ENCODE measurements at places on chromosomes 5 and 9. TPM values are rescaled to one million over a fixed set of nuclear protein-coding genes. Genes with fewer than 3 reads are reported as not detected.

Gene TPPP
- 0.05 TPM for total RNA-seq

Gene GDA
- not detected for total RNA-seq

Gene LOX
- not detected for total RNA-seq

Gene LHFPL2
- total RNA-seq = 0.23 TPM

Gene LCN9
- total RNA-seq = not detected

Gene ODF2
- 46.8 TPM for total RNA-seq

Gene PCDHB14
- total RNA-seq = not detected

Gene BARX1
- total RNA-seq = 0.46 TPM

Gene NUDCD2
- 34.3 TPM for total RNA-seq

Gene FAM221B
- total RNA-seq = not detected

Gene PFN3
- total RNA-seq = not detected

Gene TLX3
- not detected for total RNA-seq

Gene BTNL9
- total RNA-seq = not detected

Gene INSL4
- total RNA-seq = not detected

Gene MZB1
- total RNA-seq = 8.0 TPM

Gene SPOCK1
- not detected for total RNA-seq

Gene FBP1
- total RNA-seq = 1.1 TPM

Gene MYOZ3
- not detected for total RNA-seq

Gene SCGB3A2
- not detected for total RNA-seq

Gene LCP2
- total RNA-seq = 316 TPM

Gene SETD9
- 4.5 TPM for total RNA-seq

Gene EGR1
- total RNA-seq = 10.1 TPM

Gene COL5A1
- total RNA-seq = 0.14 TPM

Gene DMRT3
- not detected for total RNA-seq

Gene ZNF454
- total RNA-seq = not detected

Gene ORM1
- not detected for total RNA-seq

Gene C6
- total RNA-seq = not detected

Gene NINJ1
- 35.0 TPM for total RNA-seq

Gene C5orf34
- 10.6 TPM for total RNA-seq

Gene TAF11L10
- not detected for total RNA-seq

Gene EGFLAM
- total RNA-seq = not detected

Gene SNX24
- total RNA-seq = 1.4 TPM

Gene BAAT
- not detected for total RNA-seq

Gene RANBP6
- 23.1 TPM for total RNA-seq

Gene SMIM32
- total RNA-seq = not detected

Gene OLFM1
- not detected for total RNA-seq

Gene ARSI
- not detected for total RNA-seq

Gene SPATA31E1
- total RNA-seq = not detected

Gene PPP2R2B
- 0.60 TPM for total RNA-seq

Measured in activated naive CD4-positive, alpha-beta T cell treated with anti-CD3 and anti-CD28 coated beads, Interleukin-2, amount 10 ng/mL, durations not matched to agents 5 hours and 36 hours (primary cell).